Activated T-helper 9 cell treated with anti-CD3 and anti-CD28 coated beads, Interleukin-2, amount 50 U/mL, for 16 hours (primary cell): ENCODE measurements at places on chromosomes 2 and 18.

DNA sequence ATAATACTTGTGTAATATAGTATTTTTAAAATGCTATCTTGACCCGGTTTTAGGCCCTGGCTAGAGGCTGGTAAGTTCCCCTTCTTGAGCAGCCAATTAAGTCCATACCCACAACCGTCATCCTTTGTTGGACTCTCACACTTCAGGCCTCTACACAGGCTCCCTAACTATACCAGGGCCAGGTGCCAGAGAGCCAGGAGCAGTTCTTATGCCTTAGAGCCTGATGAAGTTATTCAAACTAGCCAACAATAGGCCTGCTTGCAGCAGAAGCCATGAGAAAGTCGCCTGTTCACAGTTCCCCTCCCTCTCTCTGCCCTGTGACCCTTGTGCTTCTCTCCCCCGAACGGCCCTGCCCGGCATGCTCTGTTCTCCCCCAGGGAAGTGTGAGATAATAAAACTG, 454.2 kb upstream of the KLHL29 start:
- no peak for DNase-seq

GRCh38 chr2:172416447-172417058, 10.8 kb upstream of the ITGA6 start:
- DNase-seq, result no peak

DNA sequence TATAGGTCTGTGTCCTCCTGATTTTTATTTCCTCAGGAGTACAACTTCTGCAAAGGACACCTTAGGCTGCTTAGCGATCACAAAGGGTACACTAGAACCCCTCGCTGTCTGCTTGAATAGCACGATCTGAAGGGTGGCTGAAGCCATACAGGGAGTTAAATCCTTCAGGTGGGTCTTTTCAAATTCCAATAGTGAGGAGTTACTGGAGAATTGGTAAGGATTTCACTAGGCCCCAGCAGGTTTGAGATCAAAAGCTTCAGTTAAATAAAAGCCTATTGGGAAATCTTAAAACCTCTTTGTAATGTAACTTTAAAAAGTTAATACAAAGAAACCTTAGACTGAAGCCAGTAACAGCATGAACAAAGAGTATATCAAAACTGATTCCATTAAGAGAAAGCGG, 613.1 kb downstream of the ZEB2 start:
- DNase-seq, result no peak

- no peak for DNase-seq
Measured at GRCh38 chr2:64112016-64112415, 32.2 kb downstream of the PELI1 start.

DNA sequence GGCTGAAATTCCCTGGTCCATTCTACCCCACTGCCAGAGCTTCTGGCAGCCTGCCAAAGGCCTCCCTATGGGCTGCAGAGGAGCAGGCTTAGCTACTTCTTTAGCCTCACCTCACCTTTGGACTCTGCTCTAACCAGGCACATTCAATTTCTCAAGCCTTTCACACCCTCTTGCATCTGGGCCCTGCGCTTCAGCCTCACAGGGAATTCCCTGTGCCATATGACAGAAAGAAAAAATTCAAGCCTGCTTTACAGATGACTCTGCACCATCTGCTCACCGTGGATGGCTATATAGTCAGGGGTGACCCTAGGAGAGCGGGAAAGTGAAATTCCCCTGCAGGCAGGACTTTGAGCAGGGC, 62.5 kb downstream of the REEP1 start:
- DNase-seq, result no peak

DNA sequence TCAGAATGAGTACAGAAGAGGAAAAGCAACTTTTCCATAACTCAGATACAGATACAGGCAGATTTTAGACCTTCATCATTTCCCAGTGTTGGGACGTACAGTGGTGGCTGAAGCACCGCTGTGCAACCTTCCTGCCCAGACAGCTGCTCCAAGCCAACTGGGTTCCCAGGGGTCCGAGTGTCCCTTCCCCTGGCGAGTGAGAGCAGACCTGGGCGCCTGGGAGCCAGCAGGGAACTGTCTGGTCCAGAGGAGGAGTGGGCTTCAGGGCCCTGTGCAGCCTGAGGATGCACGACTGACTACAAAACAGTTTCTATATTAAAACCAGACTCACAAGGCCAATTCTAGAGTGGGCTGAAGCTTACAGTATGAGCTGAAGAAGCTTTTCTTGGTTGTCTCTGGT, 11.1 kb upstream of the OR6B2 start:
- no peak for DNase-seq

DNA sequence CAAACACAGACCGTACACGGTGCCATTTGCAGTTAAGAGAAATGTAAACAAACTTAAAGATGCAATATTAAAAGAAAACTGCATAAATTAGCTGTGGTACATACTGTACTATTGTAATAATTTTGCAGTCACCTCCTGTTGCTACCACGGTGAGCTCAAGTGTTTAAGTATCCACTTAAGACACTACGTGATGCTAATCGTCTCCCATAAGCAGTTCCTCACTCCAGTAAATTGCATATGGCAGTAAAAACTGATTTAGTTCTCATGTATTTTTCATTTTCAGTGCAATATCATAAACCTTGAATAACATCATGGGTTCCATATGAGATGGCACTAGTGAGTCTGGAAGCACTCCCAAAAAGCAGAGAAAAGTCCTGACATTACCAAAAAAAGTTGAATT, 14.4 kb downstream of the CLEC4F start:
- DNase-seq, result no peak

GRCh38 chr2:11898576-11898975, 152.1 kb downstream of the LPIN1 start:
- DNase-seq, result no peak

DNA sequence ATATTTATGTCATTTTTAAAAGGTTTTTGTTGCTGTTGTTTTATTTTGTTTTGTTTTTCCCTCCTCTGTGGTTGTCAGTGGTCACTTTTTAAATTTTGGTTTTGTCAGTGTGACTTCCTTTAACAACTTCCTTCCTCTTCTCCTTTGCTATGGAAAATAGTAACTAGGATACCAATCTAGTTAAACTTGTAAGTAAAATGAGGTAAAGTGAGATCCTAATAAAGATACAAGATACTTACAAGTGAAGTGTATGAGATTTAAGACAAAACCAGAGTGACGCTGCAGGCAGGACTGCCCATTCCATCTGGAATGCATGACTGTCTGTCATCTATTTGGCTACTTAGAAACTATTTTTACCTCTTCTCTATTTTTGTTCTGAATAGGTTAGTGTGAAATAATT, 30.6 kb upstream of the CREB1 start:
- no peak for DNase-seq

DNA sequence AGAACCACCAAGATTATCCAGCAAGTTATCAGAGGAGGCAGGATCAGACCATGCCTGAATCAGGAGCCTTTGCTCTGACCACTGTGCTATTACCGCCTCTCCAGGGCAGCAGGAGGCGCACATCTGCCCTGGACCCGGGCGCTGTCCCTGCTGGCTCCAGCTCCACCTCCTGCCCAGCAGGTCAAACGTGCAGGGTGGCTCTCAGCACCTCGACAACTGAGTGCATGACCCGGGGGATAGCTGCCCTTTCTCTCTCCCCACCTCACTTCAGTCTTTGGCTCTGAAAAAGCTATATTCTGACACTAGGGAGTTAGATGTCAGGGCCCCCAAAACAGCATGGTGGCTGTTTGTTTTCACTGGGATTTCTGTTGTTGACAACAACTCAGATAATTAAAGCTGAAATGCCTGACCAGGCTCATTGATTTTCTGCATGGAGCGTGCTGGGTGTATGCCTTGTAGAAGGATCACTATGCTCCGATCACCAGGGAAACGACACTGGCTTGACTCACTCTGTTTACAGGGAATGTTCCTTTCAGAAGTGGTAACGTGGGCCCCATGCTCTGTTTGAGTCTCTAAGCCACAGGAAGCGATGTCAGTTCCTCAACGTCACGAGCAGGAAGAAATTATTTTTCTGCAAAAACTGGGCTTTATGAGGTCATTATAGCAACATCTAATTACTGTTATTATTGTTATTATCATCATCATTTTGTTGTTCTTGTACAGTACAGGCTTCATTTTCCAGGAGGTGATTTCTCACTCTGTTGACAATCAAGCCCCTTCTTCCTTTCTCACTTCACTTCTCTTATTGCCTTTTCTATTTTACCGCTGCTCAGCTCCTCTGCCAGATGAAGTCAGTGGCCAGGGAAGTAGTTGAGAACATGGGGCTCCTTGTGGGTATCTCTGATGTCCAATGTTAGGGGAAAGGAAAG, 125.6 kb downstream of the PLB1 start:
- peak; percentile 54 for DNase-seq

- DNase-seq, result no peak
Measured at GRCh38 chr2:101879466-101879865, 112.3 kb upstream of the IL1R2 start.

GRCh38 chr2:28465148-28465885, 30.5 kb upstream of the PLB1 start:
- DNase-seq, result no peak

GRCh38 chr2:79191816-79192215, 32.3 kb upstream of the REG3A start:
- DNase-seq, result no peak

- no peak for DNase-seq
Measured at GRCh38 chr2:85675427-85675826, 7.4 kb upstream of the SFTPB start.

- no peak for DNase-seq
Measured at GRCh38 chr2:86081724-86082123, 24.0 kb downstream of the POLR1A start.

- no peak for DNase-seq
Measured at GRCh38 chr2:37000318-37000717, 34.0 kb upstream of the STRN start.

DNA sequence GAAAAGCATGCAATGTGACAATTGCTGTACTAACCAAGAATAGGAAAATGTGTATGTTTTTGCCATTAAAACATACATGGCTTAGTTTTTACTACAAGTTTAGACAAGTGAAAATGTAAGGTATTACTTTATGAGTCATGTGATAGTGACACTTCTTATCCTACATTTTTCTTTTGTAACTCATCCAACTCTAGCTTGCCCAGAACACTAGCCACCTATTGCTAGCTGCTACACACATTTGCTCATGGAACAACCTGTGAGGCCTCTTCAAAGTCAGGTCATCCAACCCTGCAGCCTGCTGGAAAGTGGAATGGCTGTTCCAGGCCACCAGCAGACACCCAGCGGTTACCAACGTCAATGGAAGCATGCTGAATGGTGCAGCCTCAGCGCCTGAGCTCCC, 1043.9 kb downstream of the TMEM182 start:
- no peak for DNase-seq

DNA sequence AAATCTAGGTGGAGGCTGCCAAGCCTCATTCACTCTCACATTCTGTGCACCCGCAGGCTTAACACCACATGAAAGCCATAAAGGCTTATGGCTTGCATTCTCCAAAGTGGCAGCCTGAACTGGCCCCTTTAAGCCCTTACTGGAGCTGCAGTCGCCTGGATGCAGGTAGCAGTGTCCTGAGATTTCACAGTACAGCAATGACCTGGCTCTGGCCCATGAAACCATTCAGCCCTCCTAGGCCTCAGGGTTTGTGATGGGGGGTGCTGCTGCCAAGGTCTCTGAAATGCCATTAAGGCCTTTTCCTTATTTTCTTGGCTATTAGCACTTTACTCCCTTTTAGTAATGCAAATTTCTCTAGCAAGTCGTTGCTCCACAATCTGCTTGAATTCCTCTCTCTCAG, 48.6 kb downstream of the RNMT start:
- DNase-seq, result no peak

GRCh38 chr18:45166836-45167551, 448.3 kb upstream of the SLC14A2 start:
- DNase-seq, result no peak

- DNase-seq, result no peak
Measured at GRCh38 chr18:76451396-76452331, 43.4 kb downstream of the ZNF516 start.

- no peak for DNase-seq
Measured at GRCh38 chr2:85716346-85716914, 22.3 kb downstream of the GNLY start.

GRCh38 chr2:59529726-59530125, 1023.7 kb downstream of the BCL11A start:
- DNase-seq, result no peak

DNA sequence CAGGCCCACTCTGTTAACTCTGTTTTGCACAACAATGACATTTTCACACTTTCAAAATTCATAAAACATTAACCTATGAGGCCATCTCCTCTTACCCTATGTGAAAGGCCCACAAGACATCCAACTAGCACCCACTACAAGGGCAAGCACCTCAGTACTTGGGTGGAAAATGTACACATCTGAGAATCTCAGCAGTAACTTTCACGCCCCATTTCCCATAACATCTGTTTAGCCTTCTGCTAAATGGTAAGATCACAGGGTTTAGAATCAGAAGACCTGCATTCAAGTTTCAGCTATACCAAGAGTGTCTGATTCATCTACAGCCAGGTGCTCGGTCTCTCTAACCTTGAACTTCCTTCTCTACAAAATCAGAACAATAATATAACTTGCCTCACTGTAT, 89.2 kb downstream of the SP100 start:
- DNase-seq, result no peak

DNA sequence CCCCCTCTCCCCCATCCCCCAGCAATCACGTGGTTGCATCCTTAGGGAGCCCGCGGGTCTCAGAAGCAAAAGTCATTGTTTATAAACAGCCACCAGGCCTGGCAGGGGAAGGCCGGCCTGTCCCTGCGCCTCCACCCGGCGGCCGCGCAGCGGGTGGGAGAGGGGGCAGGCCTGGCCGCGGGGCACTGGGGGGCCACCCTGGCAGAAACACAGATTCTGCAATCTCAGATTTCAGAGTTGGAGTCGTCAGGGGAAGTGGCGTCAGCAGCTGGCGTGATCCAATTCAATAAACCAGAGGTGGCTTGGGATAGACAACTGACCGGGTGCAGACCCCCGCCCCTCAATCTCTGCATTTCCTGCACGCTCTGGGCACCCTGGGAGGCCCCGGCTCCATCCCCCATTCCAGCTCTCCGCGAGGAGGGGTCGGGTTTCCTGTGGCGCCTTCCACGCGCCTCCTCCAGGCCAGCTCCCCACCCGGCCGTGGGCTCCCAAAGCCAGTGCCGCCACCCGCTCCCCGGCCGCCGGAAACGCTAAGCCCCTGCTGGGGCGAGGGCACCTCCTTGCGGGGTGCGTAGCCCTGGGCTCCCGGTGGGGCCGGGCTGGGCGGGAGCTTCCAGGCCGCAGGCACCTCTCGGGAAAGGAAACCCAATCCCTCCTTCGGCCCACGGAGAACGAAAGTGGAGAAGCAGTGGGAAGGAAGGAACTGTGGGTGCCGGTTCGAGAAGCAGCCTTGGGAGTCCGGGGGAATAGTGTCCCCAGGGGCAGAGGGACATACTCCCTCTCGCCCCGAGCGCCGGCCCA, 1.1 kb downstream of the BIN1 start:
- no peak for DNase-seq

GRCh38 chr18:12079491-12080237, 14.0 kb upstream of the ANKRD62 start:
- DNase-seq, result no peak
